ENCODE measurements at places on chromosomes 2 and 18.

- DNase-seq: no peak
Measured at GRCh38 chr2:184119989-184120800, 478.1 kb upstream of the ZNF804A start.

DNA sequence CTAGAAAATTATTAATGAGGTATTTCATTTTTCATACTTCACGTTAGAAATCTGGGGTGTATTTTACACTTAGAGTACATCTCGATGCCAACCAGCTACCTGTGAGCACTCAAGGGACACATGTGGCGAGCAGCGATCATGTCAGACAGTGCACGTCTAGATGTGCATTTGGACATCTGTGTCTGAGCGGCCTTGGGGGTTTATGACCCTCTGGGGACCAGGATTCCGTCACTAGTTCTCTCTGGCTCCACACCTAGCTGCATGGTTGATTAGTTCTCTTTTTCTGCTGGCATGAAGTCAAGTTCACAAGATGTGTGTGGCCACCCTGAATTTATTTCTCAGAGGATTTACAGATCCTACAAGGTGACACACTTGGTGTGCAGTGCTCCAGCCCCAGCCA is 192.2 kb downstream of the TSN start:
- no peak for DNase-seq

- DNase-seq: no peak
Measured at GRCh38 chr18:48611785-48612480, 73.1 kb downstream of the CTIF start.

- DNase-seq: no peak
Measured at GRCh38 chr2:126359494-126359893, 296.5 kb upstream of the GYPC start.

- no peak for DNase-seq
Measured at GRCh38 chr2:45117383-45117782, 108.1 kb upstream of the SIX2 start.

GRCh38 chr2:213679894-213680293 is 395.6 kb downstream of the SPAG16 start:
- DNase-seq: no peak

DNA sequence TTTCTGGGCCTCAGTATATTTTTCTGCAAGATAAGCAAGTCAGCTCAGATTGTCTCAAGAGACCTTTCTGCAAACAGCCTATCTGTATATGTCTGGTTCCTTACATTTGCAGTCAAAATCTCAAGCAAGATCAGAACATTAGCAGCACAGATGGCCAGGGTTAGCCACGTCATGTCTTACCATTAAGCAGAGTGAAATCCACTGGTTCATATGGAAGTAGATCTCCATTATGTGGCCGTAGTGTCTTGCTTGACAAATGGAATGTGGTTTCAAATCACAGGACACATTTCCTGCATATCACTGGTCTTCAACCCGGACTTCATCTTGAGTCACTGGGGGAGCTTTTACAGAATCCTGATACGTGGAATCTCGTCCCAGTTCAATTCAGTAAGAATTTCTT is 500.2 kb downstream of the FBXO15 start:
- DNase-seq: no peak

- no peak for DNase-seq
Measured at GRCh38 chr2:45280794-45281193, 271.5 kb upstream of the SIX2 start.

- DNase-seq: no peak
Measured at GRCh38 chr2:66497431-66498288, 62.7 kb downstream of the MEIS1 start.

- no peak for DNase-seq
Measured at GRCh38 chr2:205188239-205189138, 493.8 kb upstream of the NRP2 start.

- no peak for DNase-seq
Measured at GRCh38 chr2:98932164-98932563, 3.9 kb downstream of the CRACDL start.

DNA sequence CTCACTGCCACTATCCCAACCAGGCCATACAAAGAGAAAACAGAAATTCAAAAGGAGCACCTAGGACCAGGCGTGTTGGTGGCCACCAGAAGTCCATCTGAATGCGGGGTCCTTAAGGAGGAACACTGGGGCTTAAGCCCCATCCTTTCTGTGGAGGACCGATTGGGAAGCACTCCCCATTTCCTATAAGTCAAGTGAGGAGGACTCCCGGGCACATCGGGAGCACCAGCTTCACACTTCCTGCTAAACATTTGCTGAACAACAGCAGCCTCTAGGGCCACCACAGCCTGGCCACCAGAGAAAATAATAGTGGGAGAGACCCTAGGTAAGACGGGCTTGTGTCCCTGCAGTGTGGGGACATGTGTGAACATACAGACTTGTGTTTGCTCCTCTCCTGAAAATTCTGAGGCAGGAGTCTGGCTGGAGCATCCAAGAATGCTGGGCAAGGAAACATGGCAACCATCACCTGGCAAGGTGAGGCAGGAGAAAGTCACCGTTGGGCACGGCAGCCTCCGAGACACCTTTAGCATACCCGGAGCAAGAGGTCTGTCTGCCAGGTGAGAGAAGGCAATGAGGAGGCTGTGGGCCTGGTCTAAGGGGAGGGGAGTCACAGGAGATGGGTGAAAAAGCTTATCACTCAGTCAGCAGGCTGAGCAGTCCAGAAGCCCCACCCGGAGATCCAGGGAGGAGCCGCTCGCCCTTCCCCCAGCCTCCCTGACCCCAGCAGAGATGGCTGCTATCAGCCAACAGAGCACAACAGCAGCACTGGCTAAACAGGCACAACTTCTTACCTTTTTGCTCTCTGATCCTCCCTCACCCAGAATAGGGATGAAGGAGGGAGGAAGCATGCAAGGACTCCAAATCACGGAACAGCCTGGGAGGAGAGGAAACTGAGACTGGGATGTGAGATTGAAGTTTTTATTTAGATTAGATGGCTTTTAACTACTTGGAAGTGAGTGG is 282.3 kb downstream of the EIPR1 start:
- DNase-seq: no peak

GRCh38 chr2:165582863-165583506 is 113.5 kb downstream of the CSRNP3 start:
- DNase-seq: no peak

DNA sequence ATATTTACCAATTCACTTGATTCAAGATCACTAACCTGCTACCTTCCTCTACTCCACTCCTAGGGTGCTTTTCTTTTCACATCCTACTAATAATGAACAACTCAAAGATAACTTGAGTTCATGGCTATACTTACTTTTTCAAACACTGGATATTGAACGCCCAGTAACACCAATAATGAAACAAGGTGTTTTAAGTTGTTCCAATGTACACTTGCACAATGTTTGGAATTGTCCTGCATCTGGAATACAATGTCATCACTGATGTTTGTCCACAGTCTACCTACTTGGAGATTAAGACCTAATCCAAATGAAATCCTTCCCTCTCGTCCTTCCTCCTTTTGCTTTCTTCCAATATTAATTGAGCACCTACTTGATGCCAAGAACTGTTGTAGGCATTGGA is 218.3 kb upstream of the TMEM200C start:
- no peak for DNase-seq

- DNase-seq: peak; percentile 49
Measured at GRCh38 chr18:74040459-74041332, 106.9 kb downstream of the FBXO15 start.

- DNase-seq: no peak
Measured at GRCh38 chr2:133390156-133390555, 178.1 kb downstream of the NCKAP5 start.

DNA sequence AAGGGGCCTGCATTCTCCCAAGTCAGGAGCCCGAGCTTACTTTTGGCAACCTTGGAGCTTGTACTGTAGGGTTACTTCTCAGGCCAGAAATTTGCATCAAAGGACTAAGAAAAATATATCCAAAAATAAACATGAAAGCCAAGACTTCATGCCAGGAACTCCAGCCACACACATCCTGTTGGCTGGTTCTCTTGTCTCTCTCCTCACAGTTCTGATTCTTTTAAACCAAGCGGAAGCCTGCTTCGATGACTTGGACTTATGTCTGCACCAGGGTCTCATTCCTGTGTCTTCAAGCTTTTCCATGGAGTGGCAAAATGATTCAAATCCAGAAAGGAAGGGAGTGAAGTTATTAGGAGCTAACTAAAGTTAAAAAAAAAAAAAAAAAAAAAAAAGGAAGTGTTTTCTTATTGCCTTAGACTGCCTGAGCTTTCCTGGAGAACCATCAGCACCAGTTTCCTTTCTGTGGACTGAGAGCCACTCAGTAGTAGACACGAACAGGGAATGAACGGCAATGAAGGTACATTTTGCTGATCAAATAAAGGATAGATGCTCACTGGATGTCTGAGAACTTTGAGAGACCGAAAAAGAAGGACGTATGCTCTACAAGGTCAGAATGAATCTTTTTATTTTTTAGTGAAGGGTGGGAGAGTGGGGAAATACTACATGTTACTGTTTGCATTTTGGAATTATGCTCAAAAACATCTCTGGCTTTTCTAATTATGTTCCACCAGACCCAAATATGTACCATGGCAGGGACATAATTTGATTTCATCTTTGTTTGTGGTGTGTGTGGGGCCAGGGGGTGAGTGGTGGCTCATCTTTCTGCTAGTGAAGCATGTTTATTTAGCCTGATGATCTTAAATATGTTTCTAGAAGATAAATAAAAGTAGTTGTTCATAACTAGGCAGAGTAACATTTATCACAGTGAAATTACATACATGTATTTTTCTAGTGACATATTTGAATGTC is 86.0 kb downstream of the RAPGEF4 start:
- DNase-seq: no peak

GRCh38 chr2:37149626-37150322 is 7.0 kb downstream of the EIF2AK2 start:
- no peak for DNase-seq

GRCh38 chr2:181626671-181627070 is 30.2 kb downstream of the CERKL start:
- no peak for DNase-seq

- DNase-seq: no peak
Measured at GRCh38 chr2:169007941-169008340, 23.2 kb downstream of the ABCB11 start.

DNA sequence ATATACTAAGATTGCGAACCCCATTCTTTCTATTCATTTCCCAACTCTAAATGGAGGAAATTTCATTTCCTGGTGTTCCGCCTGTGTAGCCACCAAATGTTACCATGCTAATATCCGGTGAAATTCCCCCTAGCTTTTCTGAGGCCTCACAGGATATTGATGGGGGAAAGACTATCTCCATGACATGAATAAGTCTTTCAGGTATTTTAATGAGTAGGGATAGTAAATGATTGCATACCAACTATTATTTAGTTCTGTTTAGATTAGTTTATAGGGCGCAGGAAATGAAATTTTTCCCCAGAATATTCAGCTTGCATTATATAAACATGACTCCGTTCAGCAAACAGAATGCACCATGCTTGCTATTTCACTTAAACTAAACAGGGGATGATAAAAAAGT is 55.4 kb downstream of the COL5A2 start:
- DNase-seq: no peak

GRCh38 chr2:208306291-208306690 is 40.2 kb downstream of the PIKFYVE start:
- DNase-seq: no peak

DNA sequence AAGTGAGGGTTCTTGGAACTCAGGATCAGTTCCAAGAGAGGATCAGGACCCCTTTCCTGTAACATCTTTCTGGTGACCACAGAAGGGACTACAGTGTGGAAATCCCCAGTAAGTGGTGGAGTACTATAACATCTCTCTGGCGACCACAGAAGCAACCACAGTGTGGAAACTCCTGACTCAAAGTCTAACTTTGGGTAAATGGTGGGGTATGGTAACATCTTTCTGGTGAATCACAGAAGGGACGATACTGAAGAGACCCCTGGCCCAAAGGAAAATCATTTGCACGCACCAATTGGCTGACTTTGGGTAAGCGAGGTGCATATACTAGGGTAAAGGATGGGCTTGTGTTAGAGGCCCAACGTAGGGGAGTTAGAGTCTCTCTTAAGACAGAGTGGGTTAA is 56.3 kb upstream of the GULP1 start:
- no peak for DNase-seq

GRCh38 chr18:670522-670921 is 13.1 kb downstream of the TYMS start:
- no peak for DNase-seq

GRCh38 chr2:15122915-15123314 is 438.2 kb downstream of the NBAS start:
- DNase-seq: no peak

DNA sequence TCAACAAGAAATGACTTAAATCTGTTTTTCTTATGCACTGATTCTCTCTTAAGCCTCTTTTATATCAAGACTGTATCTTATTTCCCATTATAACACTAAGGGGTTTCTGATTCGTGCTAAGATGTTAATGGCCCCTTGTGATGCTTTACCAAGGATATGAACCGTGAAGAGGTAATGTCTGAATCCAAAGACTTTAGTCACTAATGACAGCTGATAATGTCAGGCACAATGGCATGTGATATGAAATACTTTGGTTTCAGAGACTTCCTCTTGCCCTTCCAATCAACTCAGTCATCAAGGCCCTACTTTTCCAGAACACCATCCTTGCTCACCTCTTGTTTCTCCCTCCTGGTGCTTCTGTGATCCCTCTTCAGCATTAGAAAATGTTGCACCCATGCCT is 262.8 kb downstream of the KCNE4 start:
- DNase-seq: no peak

DNA sequence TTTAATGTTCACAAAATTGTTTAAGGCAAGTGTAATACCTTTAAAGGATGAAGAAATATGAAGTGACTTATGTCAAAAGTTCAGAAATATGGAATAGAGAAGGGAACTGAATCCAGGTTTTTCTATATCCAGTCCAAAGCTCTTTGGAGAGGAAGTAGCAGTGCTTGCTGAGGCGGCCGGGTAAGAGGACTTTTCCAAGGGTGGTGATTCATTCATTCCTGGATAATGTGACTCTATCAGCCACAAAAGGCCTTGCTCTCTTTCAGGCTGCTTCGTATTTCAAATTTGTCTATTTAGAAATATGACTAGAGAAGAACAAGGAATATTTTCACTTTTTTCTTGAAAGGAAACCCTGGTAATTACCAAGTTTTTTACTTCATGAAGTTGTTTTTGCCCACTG is 830.1 kb upstream of the ZEB2 start:
- no peak for DNase-seq

GRCh38 chr2:166180951-166181812 is 53.4 kb upstream of the SCN1A start:
- no peak for DNase-seq

DNA sequence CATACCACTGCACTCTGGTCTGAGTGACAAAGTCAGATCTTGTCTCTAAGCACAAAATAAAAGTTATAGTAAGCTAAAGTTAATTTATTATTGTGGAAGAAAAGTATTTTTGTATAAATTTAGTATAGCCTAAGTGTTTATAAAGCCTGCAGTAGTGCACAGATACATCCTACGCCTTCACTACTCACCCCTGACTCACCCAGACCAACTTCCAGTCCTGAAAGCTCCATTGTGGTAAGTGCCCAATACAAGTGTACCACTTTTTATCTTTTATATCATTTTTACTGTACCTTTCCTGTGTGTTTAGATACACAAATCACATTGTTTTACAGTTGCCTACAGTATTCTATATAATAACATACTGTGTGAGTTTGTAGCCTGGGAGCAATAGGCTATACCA is 57.5 kb downstream of the UBE2E3 start:
- DNase-seq: no peak

- no peak for DNase-seq
Measured at GRCh38 chr18:77298172-77298571, 48.5 kb downstream of the GALR1 start.

Measured in activated T-cell treated with anti-CD3 and anti-CD28 coated beads for 4 hours (primary cell).